ENCODE measurements at places on chromosomes 11 and 22.

GRCh38 chr11:76625472-76626186 is 44.9 kb downstream of the LRRC32 start:
- no peak for DNase-seq

DNA sequence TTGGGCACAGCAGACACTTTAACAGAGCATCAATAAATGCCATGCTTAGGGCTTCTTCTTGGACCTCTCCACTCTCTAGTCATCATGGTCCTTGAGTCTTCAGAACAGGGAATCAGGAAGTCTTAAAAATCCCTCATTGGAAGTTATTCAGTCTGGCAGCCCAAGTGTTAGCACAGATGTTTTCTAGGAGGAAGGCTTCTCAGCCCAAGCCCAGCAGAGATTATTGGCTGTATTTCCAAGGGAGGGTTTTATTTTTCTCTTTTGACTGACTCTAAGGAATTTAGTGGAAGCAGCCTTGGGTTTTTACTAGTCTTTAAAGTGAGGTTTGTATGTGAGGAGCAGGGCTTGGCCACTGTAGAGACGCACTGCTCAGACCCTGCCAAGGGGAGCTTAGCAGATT is 41.9 kb downstream of the CEP164 start:
- no peak for DNase-seq

- no peak for DNase-seq
These were observed 165.3 kb downstream of the TTC28 start for GRCh38 chr22:28514321-28514821.

DNA sequence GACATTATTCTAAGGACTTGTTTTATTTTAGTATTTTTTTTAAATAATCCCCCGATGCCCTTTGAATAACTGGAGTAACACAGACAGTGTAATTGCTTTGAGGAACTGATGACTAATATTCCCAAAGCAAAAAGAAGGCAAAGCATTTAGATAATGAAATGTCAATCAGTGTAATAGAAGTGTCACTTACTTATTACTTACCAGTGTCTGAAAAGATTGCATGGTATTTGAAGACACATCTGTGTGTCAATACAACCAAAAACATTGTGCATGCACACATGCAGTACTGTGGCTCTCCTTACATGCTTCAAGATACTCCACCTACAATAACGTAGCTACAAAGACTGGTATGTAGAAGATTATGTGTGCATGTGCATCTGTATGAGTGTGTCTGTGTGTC is 264.0 kb upstream of the ANO5 start:
- no peak for DNase-seq

DNA sequence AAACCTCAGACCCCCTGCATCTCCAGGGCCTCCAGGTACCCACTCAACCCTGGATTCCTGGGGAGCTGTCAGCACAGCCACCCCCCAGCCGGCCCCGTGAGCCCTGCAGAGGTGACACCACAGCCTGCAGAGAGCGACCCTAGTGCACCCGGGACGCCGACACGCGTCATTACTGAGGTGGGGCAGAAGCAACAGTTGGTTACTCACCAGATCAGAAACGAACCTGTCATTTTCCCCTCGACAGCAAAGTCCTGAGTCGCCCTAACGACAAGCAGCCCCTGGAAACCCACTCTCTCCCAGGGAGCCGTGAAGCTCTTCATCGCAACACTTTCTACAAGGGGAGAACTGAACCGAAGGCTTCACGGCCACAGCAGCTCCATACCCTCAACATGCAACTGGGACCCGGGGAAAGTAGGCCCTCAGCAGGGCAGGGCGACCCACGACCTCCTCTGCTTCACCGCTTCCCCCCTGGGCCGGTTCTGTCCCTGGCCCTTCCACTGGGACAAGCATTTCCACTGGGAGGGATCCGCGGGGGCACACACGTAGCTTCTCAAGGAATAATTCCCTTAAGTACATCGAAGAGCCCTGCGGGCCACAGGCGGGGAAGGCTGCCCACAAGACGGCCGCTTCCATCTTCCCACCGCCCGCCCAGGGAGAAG is 1.6 kb downstream of the BRD1 start:
- DNase-seq, result no peak

- no peak for DNase-seq
These were observed 172.8 kb upstream of the B3GAT1 start for GRCh38 chr11:134584706-134585445.

DNA sequence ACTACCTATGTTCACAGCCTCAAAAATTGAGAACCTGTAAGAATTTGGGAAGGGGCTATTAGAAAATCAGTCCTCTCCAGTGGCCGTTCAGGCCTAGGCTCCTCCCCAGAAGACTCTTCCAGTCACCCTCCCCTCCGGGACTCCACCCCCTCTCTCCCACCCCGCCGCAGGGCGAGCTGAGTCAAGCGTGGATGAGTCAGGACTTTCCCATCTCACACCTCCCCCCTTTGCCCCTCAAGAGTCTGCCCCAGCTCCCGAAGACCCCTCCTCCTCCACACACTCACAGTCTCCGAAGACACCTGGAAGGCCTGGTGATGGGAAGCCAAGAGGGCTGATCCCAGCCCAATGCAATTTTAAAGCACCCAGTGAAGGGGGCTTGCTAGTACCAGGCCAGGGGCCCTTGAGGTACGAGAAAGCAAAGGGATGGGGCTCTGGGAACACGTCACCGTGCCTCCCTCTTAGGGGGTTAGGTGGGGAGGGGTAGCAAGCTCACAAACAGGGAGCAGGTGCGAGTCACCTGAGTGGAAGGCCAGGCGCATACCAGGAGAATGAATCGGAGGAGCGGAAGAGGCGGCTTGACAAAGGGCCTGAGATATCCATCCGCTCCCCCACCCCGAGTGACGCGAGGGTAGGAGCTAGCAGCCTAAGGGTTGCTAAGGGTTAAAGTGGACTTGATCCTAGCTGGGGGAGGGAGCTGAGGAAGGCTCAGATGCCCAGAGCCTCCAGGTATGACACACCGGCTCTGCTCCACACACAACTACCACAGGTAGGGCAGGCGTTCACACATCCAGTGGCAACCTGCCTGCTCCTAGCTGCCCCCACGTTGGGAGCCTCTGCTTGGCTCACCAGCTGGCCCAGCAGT is 13.6 kb downstream of the BCL9L start:
- no peak for DNase-seq

GRCh38 chr22:45650721-45651120 is 20.9 kb upstream of the ATXN10 start:
- DNase-seq, result no peak

DNA sequence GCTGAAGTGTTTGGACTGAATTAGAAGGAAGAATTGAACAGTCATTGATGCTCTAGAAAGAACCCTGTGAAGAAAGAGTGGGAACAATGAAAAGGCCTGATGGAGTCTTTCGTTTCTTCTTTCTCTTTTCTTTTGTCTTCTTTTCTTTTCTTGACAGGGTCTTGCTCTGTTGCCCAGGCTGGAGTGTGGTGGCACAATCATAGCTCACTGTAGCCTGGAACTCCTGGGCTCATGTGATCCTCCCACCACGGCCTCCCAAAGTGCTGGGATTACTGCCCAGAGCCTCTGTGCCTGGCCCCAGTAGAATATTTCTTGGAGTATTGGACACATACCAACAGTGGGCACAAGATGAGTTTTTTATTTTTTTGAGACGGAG is 1.1 kb downstream of the FEN1 start:
- DNase-seq, result no peak

DNA sequence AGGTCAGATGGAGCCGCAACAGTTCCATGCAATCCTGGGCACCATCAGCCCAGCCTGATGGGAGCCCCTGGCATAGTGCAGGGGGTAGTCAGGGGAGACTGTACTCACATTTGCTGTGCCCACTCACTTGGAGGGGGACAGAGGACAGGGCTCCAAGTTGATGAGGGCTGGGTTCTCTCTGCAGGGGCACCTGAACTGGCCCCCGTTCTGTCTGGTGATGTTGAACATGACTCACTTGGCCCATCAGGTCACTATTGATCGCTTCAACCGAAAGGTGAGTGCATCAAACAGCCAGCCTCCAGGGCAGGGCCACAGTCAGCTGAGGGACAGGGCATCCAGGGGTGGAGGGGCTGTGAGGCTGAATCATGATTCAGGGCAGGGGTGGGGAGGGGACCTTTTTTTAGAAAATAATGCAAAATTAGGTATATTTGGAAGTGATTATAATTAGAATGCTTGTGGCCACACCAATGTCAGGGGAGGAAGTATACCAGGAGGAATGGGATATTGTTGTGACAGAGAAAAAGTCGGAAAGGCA is 66.4 kb downstream of the OTOG start:
- no peak for DNase-seq

- DNase-seq, result no peak
These were observed 69.4 kb downstream of the FAM76B start for GRCh38 chr11:95720195-95720594.

DNA sequence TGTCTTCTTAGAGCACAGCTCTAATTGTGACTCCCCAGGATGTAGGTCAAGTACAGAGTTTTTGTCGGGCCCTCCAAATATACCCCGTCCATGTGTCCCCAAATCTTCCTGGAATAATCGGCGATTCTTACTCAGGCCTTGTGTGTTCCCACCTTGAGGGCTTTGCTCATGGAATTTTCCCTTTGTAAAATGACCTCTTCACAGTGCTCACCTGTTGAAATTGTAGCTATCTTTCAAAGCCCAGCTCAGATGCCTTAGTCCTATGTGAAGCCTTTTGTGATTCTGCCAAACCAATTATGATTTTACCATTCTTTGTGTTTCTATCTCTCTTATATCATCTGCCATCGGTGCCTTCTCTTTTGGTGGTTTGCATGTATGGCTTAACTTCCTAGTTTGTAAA is 30.1 kb upstream of the RAG2 start:
- no peak for DNase-seq

DNA sequence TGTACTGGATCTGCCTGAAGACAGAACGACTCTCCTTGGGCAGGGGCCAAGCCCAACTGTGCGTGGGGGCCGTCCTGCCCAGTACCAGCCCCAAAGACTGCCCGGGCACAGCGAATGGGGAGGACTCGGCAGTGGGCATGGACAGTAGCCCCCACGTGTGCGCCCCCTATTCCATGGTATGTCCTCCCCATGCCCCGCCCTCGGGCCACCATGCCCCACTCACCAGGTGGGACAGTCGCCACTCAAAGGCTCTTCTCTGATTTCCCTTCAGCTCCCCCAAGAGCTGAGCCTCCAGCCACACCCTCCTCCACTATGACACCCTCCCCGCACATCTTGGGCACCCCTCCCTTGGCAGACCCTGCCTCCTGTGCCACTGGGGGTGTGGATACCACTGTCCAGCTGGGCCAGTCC is 43.5 kb downstream of the GNB1L start:
- DNase-seq, result no peak

DNA sequence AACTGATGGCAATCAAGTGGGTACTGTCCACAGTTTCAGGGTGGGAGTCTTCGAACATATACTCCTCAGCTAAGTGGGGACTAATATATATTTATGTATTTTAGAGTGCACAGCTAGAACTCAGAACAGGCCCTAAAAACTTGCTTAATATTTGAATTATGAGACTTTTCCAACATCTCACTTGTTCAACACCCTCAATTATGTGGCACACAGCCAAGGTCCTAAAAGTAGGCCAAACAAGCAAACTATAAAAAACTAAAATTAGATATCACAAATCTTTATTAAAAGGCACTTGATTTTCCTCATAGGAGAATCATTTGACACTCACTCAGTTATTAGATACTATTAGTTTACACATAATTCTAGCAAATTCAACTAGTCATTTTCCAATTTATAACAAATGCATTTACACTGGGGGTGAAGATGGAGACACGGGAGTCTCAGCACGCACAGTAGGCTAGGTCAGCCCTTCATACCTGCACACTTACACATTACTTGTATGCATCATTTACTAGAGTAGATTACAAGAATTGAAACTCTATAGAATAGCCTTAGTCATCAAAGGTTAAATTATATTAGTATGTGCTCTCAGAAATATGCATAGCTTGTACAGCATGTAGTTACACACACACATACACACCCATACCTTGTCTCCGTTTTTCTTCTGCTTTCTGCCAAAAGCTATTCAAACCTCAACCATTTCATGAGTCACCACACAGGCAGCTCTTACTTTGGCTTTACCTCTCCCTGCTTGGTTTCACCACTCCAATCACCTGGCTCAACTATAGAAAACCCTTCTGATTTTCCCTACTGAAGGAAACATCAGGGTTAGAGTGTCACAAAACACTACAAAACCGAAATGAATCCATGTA is 171.5 kb downstream of the SBF2 start:
- DNase-seq, result no peak

DNA sequence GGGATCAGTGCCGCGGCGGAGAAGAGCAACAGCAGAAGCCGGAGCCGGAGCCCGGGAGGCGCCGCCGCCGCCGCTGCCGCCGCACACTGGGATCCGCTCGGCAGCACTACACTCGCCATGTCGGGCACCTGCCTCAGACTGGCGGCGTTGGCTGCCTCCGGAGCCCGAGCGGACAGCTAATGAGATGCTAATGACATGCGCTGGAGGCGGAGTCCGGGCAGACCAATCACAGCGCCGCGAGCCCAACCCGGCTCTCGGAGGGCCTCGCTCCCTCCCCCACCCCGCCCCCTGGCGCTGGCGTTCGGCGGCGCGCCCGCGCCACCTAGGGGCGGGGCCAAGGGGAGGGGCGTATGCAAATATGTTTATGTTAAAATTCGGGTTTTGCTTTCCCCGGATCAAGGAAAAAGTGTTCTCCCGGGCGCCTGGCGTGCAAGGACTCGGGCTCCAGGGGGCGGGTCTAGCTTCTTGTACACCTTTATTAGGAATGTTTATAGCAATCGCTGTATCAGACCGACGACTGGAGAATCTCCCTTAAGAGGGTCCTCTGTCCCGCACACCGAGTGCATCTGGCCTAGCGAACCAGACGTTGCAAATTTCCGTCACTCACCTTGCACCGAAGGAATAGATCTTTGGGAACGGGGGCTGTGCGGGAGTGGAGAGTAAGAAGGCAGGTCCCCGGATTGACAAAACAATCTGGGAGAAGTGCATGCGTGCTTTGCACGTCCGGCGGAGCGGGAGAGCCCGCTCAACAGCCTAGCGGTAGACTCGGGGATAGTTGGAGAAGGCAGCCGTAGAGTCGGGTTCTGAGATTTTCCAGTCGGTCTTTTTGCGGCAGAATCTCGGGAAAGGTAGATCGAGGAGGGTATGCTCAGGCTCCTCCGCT is at the start of gene CADM1:
TSS of gene CADM1 (minus strand) at position 140 of the 883 bp plus-strand sequence.
- no peak for DNase-seq

DNA sequence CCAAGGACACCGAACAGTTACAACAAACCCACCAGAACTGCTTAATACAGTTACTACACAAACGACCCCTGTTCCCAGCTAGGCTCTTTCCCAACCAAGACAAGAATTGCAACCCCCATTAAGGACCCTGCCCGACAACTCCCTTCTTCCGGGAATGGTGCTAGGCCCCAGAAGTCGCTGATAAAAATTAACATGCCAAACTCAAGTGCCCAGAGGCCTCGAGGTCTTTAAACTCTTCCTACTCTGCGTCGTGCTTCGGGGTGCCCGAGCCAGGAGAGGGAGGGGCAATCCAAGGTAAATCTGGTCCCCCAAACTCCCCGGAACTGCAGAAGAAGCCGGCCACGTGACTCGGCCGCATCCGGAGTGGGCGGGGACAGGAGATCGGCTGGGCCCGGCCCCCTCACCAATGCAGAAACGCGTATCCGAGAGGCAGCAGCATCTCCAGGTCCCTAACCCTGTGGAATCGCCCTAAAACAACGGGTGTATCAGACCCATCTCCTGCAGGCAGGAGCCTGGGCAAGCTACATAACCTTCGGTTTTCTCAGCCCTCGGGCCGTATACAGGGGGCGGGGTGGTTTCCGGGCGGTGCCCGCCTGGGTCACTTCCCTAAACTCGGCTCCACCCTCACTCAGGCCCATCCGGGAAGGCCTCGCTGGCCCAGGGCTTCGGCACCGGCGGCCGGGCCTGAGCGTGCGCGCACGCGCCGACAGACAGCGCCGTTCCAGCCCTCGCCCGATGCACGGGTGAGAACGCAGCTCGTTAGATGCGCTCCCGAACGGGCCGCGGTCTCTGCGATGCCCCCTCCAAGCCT is 1.1 kb downstream of the CFL1 start:
- DNase-seq, result no peak
